GM04503 (cell line): ENCODE measurements at places on chromosomes 5 and 9.

- DNase-seq = no peak
Measured at GRCh38 chr5:93674866-93675459, 66.4 kb downstream of the POU5F2 start.

DNA sequence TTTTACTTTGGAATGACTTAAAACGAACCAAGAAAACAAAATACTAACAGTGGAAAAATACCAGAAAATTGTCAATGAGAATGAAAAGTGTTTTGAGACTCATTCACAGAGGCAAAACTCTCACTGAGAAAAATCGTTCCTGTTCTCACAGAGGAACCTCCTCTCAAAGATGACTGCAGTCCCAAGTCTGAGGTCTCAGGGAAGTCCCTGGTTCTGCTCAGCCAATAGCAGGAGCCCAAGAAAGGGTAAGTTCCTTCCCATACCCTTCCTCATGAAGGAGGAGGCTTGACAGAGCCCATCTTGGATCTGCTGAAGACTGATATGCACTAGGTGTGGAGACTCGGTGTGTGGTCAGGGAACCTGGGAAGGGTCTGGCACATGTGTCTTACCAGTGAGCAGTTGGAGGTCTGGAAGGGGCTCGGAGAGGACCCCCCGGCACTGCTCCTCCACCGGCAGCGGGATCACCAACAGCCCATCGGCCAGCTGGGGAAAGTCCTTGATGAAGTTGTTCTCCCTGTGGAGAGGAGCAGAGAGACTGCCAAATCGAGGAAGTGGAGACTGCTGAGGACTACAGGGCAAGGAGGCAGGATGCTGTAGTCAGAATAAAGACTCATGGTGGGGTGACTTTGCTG lies 46.0 kb downstream of the TRIM32 start:
- no peak for DNase-seq

DNA sequence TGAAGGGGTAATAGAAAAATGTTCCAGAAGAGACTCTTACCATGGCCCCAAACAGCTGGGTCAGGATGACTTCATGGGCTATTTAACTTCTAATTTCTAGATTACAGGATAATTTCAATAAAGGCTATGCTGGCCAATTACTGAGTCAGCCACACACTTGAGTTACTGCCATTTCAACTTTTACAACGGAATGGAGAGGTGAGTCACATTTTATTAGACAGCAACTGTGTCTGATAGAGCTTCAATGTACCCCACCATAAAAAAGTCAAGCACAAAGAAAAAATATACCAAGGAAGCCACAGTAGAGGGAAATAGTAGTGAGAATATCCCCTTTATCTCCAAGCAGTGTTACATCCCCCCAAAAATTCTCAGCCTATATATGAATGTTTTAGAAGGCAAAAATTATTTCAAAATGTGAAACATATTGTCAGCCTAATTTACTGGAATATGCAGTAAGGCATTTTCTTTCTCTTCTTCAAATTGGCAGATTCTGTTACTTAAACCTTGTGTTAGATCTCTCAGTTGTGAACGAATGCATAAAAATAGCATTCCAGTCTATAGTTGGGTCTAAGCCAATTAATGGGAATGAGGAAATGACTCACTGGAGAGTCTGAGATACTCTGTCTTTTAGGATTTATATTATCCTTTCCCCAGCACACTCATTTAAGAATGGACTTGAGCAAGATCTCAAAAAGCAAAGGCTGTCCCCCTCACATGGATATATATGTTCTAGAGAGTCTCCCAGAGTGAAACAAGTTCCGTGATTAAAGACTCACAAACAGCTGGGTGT lies 47.1 kb upstream of the RAI14 start:
- DNase-seq = peak; percentile 83

DNA sequence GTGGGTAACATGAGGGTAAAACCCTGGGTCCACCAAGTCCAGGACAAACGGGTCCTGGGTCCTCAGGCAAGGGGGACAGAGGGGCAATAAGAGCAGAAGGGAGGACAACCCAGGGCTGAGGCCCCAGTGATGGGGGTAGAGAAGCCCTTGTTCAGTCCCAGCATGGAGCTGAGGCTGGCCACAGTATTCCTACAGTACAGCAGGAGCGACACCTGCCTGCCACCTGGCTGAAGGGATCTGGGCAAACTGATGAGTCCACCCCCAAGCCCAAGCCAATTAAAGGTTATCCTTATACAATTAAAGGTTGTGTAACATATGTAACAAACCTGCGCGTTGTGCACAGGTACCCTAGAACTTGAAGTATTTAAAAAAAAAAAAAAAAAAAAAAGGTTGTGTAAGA lies 97.7 kb upstream of the LRRTM2 start:
- no peak for DNase-seq

DNA sequence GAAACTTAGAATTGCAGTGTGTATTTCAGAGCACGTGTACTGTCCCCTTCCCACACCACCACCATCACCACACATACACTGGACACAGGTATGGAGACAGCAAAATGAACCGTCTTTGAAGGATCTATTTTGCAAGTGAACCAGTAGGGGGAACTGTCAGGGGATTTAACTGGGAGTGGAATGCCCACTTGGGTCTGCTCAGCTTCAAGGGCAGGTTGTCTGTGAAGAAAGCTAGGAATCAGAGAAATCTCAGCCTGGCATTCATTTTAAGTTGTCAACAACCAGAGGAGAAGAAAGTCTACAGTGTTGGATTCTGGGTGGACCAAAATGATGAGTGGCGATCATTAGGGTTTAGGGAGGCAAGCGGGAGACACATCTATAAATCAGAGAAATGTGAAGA lies 147.0 kb downstream of the DCP2 start:
- DNase-seq = no peak

DNA sequence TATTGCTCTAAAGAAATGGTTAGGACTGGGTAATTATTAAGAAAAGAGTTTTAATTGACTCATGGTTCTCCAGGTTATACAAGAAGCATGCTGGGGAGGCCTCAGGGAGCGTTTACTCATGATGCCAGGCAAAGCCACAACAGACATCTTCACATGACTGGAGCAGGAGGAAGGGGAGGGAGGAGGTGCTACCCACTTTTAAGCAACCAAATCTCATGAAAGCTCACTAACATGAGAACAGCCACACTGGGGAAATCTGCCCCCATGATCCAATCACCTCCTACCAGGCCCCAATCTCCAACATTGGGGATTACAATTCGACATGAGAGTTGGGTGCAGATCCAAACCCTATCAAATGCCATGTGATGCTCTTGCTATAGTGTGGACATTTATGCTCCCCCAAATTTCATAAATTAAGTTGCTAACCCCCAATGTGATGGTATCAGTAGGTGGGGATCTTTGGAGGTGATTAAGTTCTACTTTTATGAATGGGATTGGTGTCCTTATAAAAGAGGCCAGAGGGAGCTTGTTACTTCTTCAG lies 773.6 kb upstream of the CDH10 start:
- no peak for DNase-seq

DNA sequence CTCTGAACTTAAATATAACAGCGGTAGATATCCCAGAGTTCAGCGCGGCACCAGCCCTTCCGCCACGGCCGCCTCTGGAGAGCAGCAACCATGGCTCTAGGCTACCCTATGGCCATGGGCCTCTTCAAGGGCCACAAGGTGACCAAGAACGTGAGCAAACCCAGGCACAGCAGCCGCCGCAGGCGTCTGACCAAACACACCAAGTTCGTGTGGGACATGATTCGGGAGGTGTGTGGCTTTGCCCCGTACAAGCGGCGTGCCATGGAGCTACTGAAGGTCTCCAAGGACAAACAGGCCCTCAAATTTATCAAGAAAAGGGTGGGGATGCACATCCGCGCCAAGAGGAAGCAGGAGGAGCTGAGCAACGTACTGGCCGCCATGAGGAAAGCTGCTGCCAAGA lies 229.0 kb downstream of the ACTL7B start:
- DNase-seq = no peak

- no peak for DNase-seq
Measured at GRCh38 chr5:61586096-61587084, 254.3 kb downstream of the ZSWIM6 start.

GRCh38 chr5:53008751-53009150 lies 19.6 kb downstream of the ITGA2 start:
- no peak for DNase-seq

GRCh38 chr9:74867483-74867882 lies 20.2 kb downstream of the TRPM6 start:
- DNase-seq = no peak

- no peak for DNase-seq
Measured at GRCh38 chr9:8733131-8733954, 933.8 kb upstream of the DMAC1 start.

DNA sequence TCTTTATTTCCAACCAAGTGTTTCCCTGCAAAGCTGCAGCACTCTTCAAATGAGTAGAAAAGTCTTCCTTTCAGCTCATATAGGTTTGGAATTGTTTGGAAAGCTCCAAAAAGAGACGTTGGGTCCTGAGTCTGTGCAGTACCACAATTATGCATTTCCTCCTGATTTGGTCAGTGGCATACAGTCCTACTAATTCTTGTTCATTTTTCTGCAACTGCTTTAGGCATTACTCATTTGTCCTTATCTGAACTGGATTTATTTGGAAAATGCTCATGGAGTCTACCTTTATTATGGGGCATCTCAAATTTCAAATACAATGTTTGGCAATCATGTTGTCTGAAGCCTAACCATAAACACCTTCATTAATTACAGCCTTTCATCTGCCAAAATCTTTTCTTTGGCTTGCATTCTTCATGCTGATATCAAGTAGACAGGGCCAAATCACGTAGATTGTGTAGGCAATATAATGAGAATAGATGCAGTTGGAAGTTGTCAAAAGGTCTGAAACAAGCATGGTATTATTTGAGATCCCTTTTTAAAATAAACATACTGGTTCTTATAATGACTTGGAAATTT lies 232.8 kb downstream of the TLE1 start:
- DNase-seq = no peak

- no peak for DNase-seq
Measured at GRCh38 chr9:126722922-126723806, 81.7 kb upstream of the ZBTB43 start.

- no peak for DNase-seq
Measured at GRCh38 chr5:30042677-30043076, 1150.8 kb upstream of the CDH6 start.

DNA sequence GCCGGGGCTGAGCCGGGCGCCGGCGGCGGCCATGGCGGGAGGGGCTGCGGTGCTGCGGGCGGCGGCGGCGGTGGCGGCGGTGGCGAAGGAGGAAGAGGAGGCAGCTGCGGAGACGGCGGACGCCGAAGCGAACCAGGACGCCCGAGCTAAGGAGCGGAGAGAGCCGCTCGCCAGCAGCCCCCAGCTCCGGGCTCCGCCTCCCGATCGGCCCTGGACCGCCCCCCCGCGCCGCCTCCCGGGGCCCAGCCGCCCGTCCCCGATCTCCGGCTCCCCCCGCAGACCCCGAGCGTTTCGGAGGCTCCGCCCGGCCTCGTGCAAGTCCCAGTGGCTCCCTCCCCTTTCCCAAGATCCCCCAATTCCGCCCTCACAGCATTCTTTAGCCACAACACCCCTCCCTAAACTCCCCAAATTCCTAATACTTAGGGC lies at the start of gene ASTN2:
TSS of gene ASTN2 (minus strand) at position 152 of the 426 bp plus-strand sequence. CDS start at position 33, 119 bp downstream.
- no peak for DNase-seq

DNA sequence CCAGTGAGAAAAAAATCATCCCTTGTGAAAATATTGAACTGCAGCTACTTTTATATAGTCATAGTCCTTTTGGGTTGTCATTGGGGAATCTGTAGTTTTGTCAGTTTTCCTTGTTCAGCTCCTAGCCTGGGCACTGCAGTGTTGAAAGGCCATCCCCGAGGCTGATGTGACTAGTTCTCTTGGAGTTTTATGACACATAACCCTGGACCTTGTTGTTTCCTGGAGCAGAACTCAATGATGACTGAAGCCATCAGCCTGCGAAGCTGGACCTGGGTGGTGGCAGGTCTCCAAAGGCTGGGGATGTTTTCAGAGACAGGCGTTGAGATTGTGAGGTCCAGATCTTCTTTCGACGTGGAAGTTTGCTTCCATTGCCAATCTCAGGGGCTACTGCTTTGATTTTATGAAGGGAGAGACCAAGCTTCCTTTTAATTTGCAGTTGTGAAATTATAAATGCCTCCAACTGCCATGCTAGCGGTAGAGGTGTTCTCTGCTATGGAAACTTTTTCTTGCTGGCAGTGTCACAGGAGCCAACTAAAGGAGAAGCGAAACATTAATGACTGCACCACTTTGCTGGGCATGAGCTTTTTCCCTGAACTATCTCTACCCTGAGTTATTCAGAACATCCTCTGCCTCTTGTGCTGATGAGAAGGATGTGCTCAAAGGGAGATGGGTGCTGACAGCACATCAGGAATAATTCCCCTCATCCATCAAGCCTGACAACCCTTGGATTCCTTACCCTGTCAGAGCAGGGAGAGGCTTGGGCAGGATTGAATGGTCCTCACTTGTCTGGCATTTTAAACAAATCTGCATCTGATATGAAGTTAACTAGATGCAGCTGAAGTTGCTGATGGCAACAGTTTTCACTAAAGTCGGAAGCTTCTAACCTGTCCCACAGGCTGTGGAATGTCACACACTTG lies 209.6 kb downstream of the MAST4 start:
- no peak for DNase-seq

- no peak for DNase-seq
Measured at GRCh38 chr5:78888580-78889368, 96.3 kb downstream of the ARSB start.

- DNase-seq = no peak
Measured at GRCh38 chr5:119339965-119340364, 15.9 kb upstream of the TNFAIP8 start.

DNA sequence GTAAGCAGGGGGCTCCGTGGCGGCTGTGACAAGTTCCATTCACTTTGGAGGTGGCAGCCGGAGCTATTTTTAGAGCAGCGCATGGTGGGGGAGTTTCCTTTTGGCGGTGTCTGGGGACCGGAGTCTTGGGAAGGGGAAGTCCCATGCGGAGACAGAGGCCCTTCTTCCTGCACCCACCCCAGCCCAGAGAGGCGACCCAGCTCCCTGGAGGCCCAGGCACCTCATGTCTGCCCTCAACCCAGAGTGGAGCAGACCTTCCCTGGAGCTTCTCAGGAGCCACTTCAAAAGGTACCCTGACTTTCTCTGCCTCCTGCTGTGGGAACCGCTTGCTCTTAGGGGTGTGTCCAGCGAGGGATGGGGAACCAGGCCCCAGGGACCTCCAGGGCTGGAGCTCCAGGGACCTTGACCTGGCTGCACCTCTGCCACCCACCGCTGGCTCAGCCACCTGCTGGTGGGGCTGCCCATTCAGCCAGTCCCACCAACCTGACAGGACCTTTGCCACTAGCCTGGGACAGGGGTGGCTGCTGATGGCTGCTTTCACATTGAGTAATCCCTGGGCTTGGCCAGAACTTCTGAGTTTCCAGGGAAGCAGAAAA lies 34.1 kb downstream of the NEK6 start:
- DNase-seq = no peak

- DNase-seq = no peak
Measured at GRCh38 chr5:43315682-43316081, 2.5 kb upstream of the HMGCS1 start.

- DNase-seq = no peak
Measured at GRCh38 chr5:172508471-172509404, 54.4 kb upstream of the SH3PXD2B start.

GRCh38 chr5:136011414-136012001 lies 17.3 kb upstream of the TGFBI start:
- DNase-seq = no peak

GRCh38 chr5:136276946-136277345 lies 84.0 kb upstream of the SMIM32 start:
- DNase-seq = no peak
